GM06990 (cell line): ENCODE measurements at places on chromosomes 3 and 15.

DNA sequence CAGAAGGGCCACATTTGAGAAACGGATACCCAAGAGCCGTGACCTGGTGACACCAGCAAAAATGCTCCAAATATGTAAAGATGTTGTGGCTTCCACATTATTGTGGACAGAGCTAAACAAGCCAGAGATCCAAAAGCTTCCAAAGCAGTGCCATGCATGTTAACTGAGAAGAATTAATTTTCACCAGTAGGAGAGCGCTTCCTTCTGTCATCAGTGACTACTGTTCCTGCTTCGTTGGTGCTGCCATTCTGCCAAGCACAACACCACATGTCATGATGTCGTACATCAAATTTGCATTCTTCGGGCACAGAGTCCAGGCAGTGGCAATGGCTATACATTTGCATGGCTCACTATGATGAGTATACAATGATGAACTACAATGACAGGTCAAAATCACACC lies 19.1 kb upstream of the CHST2 start:
- no peak for DNase-seq

DNA sequence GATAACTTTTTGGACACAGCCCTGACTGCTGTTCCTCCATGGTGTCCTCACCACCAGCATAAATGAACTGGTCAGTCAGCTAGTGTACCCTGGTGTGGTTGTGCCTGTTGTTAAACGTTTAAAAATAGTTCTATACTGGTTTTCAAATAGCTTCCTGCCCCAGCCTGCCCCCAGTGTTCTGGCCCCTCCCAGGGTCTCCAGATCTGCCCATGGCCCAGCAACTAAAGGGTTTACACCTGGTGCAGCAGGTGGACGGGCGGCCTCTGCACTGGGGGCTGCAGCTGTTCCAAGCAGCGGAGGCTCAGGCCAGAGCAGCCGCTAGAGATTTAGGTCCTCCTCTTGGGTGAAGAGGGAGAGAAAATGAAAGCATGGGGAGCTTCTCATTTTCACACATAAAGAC lies 6.1 kb upstream of the NR2E3 start:
- DNase-seq: no peak

- no peak for DNase-seq
These were observed 92.9 kb upstream of the AGBL1 start for GRCh38 chr15:85986741-85987140.

DNA sequence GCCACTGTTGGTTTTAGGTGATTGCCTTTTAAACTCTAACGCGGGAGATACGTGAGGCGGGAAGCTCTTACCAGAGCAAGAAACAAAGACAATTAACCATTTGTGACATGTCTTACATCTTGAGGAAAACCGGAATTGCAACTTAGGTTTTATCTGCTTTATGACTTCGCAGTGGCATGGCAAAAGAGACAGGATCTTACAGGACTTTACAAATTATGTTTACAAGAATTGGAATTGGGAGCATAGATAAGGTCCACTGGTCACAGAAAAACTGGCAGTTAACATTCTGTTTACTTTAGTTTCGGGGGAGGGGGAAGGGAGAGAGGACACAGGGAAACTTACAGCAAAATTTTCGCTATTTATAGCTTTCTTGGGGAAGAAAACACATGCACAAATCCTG lies 1119.6 kb downstream of the ZPLD1 start:
- no peak for DNase-seq

DNA sequence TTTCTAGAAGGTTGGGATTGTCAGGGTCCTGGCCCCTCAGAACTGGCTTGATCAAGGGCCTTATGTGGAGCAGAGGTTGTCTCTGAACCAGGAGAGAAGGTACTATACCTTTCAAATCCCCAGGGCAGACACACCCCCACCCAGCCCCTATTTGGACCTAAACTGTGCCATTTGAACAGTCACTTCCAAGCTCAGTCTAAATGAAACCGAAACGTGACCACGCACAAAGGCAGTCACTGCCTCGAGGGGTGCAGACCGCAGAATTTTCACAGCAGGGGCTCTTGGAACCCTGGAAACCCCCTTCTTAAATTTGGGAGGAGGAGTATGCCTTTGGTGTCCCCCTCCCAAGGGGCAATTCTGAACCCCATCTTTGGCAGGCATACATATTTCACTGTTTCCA lies 53.7 kb downstream of the GRIP2 start:
- DNase-seq: no peak

GRCh38 chr3:153032891-153033290 lies 129.1 kb upstream of the RAP2B start:
- DNase-seq: no peak

DNA sequence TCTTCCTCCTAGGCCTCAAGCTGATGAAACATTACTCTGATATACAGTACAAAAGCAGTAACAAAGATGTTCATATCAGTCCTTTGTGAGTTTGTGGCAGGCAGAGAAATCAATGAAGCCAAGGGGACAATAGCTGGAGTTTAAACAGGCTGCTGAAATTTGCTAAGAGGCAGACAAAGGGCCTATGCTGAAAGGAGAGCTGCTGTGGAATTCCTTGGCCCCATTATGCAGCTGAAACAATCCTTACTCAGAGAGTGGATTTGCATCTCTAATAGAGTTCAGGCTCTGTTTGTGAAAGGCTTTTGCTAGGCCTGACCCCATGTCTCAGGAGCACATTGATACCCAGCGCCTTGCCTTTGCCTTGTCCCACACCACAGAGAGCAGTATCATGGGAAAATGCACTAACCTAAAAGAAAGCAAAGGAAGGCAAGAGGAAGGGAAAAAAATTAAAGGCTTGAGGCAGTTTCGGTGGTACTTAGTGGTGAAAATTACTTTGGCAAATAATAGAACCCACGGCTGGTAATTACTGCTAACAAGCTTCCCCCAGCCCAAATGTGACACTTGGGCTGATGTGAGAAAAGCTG lies 195.0 kb upstream of the EPHA3 start:
- DNase-seq: no peak

DNA sequence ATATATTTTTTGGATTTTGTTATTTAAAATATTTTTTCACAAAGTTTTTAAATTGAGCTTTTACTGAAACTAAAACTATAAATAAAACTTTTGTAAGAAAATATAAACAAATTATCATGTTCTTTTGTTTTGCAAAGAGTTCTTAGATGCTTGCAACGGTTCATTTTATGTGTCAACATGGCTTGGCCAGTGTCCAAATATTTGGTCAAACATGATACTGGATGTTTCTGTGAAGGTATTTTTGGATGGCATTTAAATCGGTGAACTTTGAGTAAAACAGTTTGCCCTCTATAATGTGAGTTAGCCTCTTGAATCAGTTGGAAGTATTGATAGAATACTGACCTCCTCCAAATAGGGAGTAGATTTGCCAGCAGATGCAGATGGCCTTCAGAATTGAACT lies 612.6 kb upstream of the NECTIN3 start:
- no peak for DNase-seq

DNA sequence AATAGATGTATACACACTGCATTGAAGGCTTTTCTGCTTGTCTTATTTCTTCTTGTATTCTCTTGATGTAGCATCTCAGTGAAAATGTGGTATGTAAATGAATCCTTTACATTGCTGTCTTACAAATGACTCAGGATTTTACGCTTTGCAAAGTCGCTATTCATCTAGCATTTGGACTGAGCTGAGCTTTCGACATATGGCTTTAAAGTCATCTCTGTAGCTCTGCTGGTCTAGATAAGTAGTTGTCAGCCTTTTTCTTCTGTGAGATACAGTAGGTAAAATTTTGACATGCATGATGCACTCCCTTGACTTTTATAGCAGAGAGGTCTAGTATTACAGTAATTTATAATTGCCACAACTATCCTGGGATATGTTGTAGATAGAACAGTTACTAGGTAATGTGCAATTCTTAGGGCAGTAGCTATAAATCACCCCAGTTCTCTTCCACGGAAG lies 16.8 kb downstream of the MEF2A start:
- DNase-seq: no peak

GRCh38 chr15:49415638-49416037 lies 7.4 kb upstream of the FGF7 start:
- DNase-seq: no peak

- no peak for DNase-seq
These were observed 584 bp downstream of the RPS17 start for GRCh38 chr15:82539691-82540054.

GRCh38 chr3:41190509-41191284 lies 8.6 kb upstream of the CTNNB1 start:
- peak; percentile 29 for DNase-seq

DNA sequence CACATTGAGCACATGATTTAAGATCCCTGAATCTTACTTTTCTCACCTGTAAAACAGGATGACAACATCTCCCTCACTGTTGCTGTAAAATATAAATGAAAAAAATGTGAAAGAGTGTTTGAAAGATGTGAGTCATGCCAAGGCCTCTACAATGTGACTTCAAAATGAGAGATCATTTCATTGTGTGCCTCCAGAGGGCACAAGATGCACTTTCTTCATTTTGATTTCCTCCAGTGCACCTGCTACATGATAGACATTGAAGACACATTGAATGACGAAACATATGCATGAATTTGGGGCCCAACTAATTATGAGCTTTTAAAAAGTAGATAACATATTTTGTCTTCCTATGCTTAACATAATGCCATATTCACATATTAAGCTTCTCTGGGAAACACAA lies 170.3 kb downstream of the MOBP start:
- no peak for DNase-seq

GRCh38 chr3:4580346-4581123 lies 87.4 kb downstream of the ITPR1 start:
- DNase-seq: no peak

DNA sequence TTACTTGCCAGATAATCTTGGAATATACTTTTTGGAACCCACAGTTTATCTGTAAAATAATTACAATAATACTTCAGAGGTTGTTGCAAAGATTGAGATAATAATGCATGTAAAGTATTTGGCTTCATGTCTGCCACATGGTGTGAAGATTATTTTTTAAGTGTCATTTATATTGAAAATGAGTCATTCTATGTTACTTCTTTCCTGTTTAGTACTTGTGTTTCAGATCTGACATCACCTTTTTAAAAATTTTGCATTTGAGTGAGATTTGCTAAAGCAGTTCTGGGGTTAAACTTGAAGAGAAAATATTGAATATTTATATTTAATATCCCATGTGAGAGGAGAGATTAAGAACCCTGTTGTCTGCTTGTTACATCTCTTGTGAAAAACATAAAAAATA lies 31.2 kb downstream of the IQGAP1 start:
- peak; percentile 12 for DNase-seq

GRCh38 chr3:23889950-23890349 lies 26.8 kb downstream of the NKIRAS1 start:
- DNase-seq: no peak

DNA sequence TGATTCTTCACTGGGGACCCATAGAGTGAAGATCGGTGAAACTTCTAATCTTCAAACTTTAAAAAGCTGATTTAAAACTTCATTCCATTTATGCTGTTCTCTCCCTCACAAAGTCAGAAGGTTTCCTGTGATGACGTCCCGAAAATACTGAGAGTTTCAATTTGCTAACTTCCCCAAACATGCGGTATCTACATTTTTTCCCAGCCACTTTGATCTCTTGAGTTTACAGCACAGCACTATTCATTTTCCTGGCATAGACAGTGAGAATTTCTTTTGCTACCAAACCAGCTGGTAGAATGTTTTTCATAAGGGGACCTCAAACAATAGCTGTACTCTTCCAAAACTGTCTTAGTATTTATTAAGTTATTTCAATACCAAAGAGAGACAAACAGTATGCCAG lies 156.8 kb downstream of the LSAMP start:
- DNase-seq: no peak

DNA sequence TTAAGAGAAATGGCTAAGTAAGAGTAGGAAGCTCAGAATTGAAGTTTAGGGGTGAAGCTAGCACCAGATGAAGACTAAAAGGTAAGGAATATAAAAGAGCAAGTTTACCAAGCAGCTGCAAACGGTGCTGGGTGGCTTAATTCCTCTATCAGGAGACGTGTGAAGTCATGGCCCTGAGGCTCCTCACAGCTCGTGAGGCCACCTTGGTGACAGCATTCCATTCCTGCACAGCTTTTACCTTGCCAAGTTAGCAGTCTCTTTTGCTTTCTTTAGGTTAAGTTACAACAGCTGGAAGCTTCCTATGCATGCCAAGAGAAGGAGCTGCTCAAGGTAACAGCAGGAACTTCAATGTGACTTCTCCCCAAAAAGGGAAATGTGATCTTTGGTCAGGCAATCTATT lies 6.4 kb downstream of the TMCO5A start:
- no peak for DNase-seq

DNA sequence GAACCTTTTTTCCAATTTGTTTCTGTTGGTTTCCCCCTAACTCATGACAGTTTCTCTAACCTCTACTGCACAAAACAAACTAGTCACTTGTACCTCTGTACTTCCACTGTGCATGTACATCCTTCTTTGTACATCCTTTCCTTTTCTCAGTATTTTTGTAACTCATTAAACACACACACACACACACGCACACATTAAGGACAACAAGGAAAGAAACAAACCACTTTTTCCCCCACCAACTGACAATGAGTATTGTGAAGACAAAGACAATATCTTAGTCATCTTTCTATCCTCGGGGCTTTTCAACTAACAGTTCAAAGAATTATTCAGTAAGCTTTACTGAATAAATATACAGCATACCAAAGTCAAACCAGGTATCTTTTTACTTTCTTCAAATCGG lies 170.5 kb downstream of the VPS13C start:
- no peak for DNase-seq
